Right hindlimb (tissue), 1 donor: ENCODE measurements at places on chromosomes 4 and X.
A peak's percentile ranks its signal among the peaks of the same experiment; 100 is the strongest.

DNA sequence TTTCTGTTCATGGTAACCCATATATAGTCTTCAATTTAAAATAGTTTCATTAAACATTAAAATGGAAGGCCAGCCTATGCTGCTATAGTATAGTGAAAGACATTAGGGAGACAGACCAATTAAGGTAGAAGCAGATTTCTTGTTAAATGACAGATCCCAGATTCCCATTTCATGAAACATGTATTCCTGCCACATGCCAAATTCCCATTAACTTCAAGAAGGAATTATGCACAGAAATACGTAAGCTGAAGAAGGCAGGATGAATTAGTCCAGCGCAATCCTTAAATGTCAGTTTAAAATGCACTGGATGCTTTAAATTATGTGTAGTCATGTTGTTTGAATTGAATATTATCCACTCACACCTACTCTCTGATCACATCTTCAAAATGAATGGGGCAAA is 424.9 kb downstream of the SH2D1A start:
- no peak for DNase-seq

GRCh38 chrX:24838629-24839028 is 144.9 kb downstream of the POLA1 start:
- DNase-seq: no peak

- DNase-seq: no peak
Observed at GRCh38 chrX:118865231-118865630, 41.6 kb downstream of the ZCCHC12 start.

GRCh38 chr4:87461281-87461700 is 38.9 kb downstream of the NUDT9 start:
- no peak for DNase-seq

DNA sequence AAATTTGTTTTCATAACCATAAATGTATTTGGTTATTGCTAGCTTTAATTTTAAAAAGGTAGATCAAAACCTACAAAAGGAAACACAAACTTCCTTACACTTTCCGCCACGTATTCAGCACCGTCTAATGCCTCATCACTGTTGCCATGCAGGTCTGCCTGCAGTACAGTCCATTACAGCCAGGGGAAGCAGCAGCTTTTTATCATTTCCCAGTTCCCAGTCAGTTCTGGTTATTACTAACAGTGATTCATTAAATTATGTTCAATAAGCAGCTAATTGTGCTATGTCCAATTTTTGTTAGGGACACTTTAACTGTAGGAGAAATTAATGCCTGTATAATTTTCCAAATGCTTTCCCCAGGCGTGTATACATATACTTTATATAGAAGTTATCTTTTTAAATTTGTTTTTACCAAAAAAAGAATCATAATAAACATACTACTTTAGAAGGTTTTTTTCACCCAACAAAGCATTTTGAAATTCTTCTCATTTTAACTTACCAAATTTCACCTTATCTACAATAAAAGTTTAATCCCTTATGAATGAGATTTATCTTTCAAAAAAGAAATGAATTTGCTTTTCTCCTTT is 93.3 kb downstream of the ANXA3 start:
- peak; percentile 66 for DNase-seq

DNA sequence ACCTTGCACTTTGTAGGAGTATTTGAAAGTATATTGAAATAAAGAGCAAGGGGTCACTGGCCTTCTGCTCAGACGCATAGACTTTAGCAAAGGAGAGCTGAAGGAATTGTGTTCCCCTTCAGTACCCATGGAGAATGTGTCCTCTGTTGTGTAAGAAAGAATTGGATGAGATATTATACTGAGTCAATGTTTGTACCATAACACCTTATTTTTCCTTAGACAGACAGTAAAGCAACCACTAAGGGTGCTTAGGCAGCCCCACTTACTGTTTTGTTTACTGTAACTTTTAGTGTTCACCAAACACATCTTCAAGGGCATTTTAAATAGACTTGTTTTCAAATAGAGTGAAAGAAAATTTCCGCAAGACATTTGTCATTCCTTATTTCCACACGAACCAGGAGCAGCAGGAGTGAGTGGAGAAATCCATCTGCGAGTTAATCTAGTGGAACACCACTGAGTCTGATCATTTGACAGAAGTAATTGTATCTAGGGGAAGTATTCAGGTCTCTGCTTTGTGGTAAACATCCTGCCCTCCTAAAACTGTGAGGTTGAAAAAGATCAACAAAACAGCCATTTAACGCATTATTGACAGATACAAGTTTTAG is 89.5 kb downstream of the SLIT2 start:
- DNase-seq: no peak

DNA sequence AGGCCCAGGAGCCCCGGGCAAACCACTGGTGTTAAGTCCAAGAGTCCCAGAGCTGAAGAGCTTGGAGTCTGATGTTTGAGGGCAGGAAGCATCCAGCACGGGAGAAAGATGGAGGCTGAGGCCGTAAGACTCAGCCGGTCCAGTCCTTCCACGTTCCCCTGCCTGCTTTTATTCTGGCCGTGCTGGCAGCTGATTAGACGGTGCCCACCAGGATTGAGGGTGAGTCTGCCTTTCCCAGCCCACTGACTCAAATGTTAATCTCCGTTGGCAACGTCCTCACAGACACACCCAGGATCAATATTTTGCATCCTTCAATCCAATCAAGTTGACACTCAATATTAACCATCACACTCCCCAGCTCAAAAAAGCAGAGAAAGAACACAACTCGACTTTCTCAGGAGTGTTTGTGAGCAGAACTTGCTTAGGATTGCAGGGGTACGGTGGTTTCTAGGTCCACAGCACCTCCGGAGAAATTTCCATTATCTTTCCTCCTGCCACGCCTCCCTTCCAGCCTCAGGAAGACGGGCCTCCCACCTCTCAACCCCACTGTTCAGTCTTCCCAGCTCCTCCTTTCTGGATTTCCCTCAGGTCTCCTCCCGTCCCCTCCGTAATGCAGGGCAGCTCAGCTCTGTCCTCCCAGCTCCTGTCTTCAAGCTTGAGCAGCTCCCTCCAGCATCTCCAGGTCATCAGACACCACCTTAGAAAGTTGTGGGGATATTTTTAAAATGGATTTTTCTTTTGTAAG is 13.3 kb upstream of the TMEM271 start:
- DNase-seq: no peak

DNA sequence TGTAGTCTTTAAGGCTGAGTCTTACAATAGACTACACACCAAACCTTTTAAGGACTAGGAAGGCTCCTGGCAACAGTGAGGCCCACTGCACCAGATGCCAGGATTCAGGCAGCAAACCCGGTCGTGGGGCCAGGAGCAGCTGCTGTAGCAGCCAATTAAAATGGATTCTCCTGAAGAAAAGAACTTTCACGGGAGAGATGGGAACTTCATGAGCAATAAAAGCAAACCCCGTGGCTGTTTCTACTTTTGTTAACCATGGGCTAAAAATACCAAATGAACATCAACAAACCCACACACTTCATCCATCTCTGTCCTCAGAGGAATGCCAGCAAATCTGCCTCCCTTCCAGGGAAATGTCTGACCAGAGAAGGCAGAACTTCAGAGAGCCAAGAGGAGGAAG is 101.4 kb downstream of the BTC start:
- no peak for DNase-seq

DNA sequence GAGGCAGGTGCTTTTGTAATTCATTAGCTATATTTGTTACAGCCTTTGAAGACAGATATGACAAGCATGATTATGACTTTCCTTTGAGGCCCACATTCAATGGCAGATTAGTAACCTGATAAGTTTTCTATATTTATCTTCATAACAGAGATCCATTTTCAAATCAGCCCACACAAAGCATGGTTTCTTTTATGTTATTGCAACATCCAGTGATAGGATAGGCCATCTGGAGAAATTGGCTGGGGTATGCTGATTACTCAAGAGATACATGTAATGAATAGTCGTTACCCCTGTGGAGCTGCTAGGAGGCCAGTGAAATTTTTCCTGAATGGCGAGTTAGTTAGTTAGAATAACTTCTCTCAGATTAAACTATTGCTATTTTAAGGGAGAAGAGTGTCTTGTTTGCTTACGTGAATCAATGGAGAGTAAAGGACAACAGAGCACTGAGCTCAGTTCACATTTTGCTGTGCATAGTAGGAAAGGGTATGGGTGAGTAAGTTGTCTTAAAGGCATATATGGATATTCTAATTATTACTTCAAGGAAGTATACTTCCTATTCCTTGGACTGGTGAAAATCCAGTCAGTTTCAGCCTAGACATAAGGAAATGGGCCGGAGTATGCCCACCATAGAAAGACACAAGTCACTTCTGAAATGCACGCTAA is 79.2 kb upstream of the DKK2 start:
- no peak for DNase-seq

- DNase-seq: no peak
Observed at GRCh38 chr4:167897116-167897515, 195.2 kb upstream of the ANXA10 start.
